ENCODE measurements at places on chromosomes 11 and 22.

DNA sequence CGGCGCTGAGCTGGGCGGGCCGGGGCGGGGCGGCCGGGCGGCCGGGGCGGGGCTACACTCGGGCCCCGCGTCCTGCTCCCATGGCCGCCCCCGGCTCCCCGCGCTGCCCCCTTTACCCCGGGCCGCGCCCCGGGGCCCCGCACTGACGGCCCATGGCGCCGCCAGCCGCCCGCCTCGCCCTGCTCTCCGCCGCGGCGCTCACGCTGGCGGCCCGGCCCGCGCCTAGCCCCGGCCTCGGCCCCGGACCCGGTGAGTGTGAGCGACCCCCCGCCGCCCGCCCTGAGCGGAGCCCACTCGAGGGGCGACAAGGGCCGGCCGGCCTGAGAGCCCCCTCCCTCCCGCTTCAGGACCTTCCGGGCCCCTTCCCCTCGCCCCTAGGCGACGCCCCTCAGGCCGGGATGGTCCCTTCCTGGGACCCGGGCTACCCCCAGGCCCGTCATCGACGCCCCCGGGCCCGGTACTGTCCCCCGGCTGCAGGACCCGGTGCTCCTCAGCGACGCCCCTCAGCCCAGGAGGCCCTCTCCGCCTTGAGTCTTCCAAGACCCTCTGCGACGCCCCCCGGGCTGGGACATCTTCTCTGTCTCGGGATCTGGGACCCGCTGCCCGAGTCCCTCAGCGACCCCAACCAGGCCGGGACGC lies at the start of gene KREMEN1:
Gene KREMEN1, plus strand, starts transcription at position 57 of the 639 bp plus-strand sequence. Its CDS starts 96 bp downstream, at position 153.
- no peak for DNase-seq

- no peak for DNase-seq
Measured at GRCh38 chr11:60917267-60917666, 3.3 kb downstream of the TMEM109 start.

- no peak for DNase-seq
Measured at GRCh38 chr22:35021161-35021560, 44.8 kb upstream of the ISX start.

GRCh38 chr11:127039591-127039990 lies 39.0 kb upstream of the KIRREL3 start:
- no peak for DNase-seq

DNA sequence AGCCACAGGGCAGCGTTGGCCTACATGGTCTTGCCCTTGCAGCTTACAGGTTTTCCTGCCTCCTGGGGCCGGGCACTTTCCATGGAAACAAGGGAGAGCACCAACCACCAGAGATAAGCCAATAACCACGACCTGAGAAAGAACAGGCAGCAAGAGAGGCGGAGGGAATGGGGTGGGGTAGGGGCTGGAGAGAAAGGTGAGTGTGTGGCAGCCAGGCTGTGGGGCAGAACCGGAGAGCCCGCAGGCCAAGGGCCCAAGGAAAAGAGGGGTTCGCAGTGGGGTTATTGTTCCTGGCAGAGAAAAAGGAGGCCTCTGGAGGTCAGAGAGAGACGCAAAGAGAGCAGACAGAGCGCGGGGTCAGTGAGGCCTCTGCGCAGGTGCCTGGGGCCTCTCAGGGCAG lies 33.2 kb downstream of the LRRC74B start:
- DNase-seq, result no peak

GRCh38 chr11:10302744-10303557 lies 1.9 kb upstream of the ADM start:
- DNase-seq, result peak; percentile 96

DNA sequence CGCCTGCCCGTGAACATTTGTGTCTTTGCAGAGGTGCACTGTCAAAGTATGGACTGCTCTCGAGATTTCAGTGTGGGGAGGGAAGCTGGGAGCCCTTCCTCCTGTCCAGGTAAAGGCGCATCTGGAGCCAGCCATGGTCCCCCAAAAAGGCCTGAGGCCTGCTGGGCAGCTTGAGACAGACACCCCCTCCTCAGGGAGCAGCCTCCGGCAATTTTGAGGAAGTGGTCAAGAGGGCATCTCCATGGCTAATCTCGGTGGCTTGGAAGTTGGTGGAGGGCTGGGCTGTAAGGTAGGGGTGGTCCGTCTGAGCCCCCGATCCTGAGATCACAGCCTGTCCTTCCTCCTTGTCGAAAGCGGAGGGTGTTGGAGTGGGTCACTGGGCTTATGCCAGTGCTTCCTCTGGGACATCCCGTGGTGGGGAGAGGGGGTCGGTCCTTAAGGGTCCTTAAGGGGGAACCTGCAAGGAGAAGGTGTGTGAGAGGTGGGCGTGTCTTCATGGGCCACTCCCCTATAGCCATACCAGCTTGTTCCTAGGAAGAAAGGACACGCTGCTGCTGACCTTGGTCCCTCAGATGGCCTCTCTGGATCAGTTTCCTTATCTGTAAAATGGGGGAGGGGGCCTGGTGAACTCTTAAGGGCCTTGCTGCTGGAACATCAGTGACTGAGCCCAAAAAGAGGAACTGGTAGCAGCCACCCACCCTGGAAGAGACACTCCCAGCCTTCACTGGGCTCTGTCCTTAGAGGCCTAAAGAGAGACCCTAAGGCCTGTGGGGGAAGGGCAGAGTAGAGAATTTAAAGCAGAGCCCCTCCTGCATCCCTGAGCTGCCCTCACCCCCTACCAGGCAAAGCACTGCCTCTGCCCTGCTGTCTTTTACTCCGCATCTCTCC lies 2.6 kb downstream of the KCNC1 start:
- peak; percentile 77 for DNase-seq

DNA sequence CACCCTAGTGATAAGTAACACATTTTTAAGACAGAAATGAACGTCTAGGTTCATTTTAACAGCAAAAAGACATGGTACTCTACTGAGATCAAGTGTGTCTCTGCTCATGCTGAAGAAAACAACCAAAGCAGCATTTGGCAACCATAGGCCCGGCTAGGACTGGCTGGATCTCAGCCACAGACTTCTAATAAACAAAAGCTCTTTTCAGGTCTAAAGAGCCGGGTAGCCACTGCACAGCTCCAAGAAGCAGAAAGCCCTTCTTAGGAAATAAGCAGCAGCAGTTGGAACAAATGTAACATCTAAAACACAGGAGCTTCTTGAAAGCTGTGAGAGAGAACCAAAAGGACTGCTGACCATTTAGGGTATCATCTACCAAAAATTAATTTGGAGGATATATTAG lies 37.6 kb downstream of the PITPNB start:
- no peak for DNase-seq

- no peak for DNase-seq
Measured at GRCh38 chr11:94705419-94705818, 62.7 kb upstream of the AMOTL1 start.

DNA sequence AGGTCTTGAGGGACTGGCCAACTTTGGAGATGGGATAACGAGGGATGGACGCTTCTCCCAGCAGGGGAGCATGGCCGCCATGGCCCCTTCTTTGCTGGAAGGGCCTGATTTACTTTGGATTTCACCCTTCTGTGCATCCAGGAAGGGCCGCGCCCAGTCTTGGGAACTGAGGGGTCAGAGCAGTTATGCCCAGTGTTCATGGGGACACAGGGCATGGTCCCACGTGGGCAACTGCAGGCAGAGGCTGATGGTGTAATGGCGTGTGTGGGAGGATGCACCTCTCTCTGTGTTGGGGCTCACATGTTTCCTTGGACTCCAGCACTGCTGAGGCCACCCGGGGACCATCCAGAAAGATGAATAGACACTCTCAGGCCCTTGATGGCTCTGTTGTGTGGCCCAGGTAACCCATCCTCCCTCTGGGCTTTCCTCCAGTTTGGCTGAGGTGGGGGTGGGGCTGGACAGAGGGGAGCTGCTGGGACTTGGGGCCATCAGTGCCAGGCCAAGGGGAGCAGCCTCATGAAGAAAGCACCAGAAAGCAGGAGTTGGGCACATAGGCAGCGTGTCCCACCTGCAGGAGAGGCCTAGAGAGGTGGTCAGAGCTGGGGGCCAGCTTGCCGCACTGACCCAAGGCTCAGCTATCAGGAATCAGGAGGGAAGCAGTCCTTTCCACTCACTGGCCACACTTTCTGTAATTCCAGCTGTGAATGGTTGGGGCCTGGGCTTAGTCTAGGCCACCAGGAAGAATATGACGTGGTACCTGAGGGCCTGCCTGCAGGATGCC lies 1033.9 kb downstream of the TBC1D22A start:
- DNase-seq, result peak; percentile 87

DNA sequence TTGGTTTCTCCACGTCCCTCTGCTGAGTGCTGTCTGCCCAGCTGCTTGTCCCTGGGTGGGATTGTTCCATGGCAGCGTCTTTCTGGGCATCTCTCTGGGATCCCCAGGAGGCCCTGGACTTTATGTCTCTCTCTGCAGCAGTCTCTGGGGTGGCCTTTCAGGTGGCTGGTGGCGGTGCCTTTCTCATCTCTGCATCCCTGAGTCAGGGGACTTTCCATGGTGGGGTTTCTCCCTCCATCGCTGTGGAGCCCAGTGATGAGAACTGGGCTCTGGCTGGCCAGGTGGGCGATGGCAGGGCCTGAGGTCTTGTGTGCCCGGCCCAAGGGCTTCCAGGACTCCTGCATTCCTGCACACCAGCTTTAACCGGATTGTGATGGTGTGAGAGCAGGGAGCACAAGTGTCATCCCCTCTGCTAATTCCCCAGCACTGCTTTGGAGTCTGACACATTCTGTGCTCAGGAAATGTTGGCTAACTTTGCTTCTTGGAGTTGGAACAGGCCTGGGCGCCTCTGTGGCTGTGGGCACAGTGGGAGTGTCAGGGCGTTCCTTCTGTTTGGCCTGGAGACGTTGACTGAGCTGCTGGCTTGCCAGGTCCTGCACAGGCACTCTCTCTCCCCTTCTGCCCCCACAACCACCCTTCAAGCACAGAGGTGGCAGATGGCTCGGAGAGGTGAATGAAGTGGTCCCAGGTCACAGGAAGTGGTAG lies 27.9 kb downstream of the FAM83F start:
- no peak for DNase-seq

DNA sequence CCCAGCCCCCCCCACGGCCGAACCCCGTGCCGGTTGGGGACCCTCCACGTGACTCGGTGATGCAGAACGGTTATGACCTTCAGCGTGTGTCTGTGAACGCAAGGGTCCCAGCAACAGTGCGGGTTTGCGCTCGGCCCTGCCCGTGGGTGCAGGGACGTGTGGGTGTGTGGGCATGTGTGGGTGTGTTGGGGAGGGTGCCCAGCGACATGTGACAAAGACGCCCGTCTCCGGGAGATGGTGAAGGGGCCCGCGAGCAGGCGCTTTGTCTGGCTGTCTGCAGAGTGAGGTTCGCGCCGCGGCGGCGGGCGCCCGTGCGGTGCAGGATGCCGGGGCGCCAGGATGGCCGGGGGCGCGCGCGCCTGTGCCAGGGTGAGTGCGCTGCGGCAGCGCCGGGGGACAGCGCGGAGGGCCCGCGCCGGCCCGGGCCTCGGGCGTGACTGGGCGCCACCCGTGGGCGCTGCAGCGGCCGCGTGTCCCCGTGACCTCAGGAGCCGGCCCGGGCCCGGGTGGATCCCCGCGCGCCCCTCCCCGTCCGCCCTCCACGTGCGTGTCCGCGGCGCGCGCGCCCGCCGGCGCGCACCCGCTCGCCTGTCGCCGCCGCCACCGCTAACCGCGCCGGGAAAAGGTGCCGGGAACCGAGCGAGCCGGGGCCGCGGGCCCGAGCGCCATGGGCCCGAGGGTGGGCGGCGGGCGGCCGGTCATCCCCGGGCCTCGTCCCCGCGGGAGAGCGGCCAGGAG lies at the start of gene LRFN4:
Gene LRFN4, plus strand, starts transcription at position 569 of the 738 bp plus-strand sequence. CDS start 681 bp downstream, outside the sequence.
- DNase-seq, result no peak

- DNase-seq, result no peak
Measured at GRCh38 chr11:77479746-77480352, 6.0 kb upstream of the PAK1 start.

DNA sequence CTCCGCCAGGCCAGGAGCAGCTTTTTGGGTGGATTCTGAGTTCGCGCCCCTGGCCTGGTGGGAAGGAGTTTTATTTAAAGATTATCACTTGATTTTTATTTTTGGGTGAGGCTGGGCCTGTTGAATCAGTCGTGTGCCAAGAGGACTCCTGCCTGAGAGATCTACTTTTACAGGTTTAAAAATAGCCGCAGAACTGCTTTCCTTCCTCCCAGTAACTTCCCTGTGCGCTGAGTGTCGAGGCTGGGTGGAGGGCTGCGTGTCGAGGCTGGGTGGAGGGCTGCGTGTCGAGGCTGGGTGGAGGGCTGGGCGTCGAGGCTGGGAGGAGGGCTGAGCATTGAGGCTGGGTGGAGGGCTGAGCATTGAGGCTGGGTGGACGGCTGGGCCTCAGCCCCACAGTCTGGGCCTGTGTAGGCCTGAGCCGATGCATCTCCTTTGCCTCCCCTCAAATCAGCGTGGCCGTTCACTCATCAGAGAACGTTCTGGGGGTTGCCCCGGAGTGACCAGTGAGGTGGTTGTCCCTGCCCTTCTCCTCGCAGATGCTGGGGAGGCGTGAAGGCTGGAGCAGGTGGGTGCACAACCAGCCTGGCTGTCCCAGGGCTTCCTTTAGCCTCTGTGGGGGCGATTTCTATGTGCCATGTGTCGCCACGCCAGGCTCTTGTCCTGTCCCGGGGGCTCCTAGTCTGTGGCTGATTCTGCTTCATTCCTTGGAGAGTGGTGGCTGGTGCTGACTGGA lies 30.1 kb downstream of the GRAMD4 start:
- no peak for DNase-seq

GRCh38 chr22:39593066-39593930 lies 22.7 kb downstream of the CACNA1I start:
- DNase-seq, result no peak

GRCh38 chr11:24781288-24781687 lies 284.4 kb downstream of the LUZP2 start:
- DNase-seq, result no peak

GRCh38 chr22:25281675-25282345 lies 62.4 kb downstream of the CRYBB2 start:
- no peak for DNase-seq

DNA sequence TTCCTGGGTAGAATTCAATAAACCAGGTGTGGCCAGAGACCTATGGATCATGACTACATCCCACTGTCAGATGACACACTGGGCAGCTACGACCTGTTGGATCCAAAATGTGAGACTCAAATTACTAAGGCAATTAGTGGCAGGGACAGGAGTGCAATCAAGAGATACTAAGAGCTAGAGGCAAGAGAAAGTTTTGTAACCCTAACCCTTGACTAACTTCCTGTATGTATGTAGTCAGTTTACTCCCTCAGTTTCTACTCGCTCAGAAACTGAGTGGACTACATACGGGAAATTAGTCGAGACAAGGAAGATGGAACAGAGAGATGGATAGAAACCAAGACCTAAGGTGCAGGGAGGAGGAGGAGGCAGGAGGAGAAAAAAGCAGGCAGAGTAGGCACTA lies 2.7 kb downstream of the CYB5R2 start:
- no peak for DNase-seq

GRCh38 chr11:96017856-96018255 lies 93.9 kb upstream of the MTMR2 start:
- no peak for DNase-seq
